Endothelial cell of umbilical vein (primary cell): ENCODE measurements at places on chromosomes 7 and 10. TPM values are rescaled to one million over a fixed set of nuclear protein-coding genes. Genes with fewer than 3 reads are reported as not detected.

Gene UBTD1
- 42.6 and 44.1 TPM in 2 replicates for total RNA-seq

Gene CTTNBP2
- total RNA-seq: 0.25 and 0.35 TPM in 2 replicates

Gene MMD2
- not detected in 2 replicates for total RNA-seq

Gene TAF5
- 5.8 and 6.0 TPM in 2 replicates for total RNA-seq

Gene CLEC2L
- total RNA-seq: not detected in 2 replicates

Gene TRPV5
- not detected in 2 replicates for total RNA-seq

Gene PIP
- total RNA-seq: not detected in 2 replicates

Gene CASP7
- 43.1 and 54.3 TPM in 2 replicates for total RNA-seq

Gene MEST
- 52.6 and 62.1 TPM in 2 replicates for total RNA-seq

Gene ZMIZ1
- 46.7 and 49.6 TPM in 2 replicates for total RNA-seq

DNA sequence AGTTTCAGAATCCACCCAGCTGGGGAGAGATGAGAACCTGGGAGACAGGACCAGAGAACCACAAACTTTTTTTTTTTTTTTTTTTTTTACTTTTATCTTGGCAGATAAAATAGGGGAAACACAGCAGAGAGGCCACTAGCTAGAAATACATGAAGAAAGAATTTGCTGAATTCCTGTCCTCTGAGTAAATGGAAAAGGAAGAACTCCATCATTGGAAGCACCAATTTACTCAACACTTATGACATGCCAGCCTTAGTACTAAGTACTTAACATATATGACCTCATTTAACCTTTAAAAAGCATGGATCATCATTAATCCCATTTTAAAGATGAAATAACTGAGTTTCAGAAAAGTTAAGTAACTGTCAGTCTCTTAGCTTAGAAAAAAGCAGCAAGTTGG, 343.0 kb upstream of the NPSR1 start:
- no peaks in the 10 kb centered on the region for H3K36me3 ChIP-seq
- no peaks in the 10 kb centered on the region for H3K4me1 ChIP-seq
- DNase-seq: no peak
- H3K27me3 ChIP-seq: no peaks in the 10 kb centered on the region

- no peaks in the 10 kb centered on the region for H3K4me1 ChIP-seq
- DNase-seq: no peak
- H3K27me3 ChIP-seq: no peaks in the 10 kb centered on the region
- H3K36me3 ChIP-seq: no peaks in the 10 kb centered on the region
- no peak overlapping the region for H3K27ac ChIP-seq
- H3K4me3 ChIP-seq: no peak overlapping the region
Observed at GRCh38 chr7:3722396-3722922, 421.4 kb downstream of the SDK1 start.

- no peak overlapping the region for H3K27ac ChIP-seq
- no peak for DNase-seq
- no peak overlapping the region for H3K4me3 ChIP-seq
- H3K27me3 ChIP-seq: no peaks in the 10 kb centered on the region
Observed at GRCh38 chr7:95097291-95097690, 189.9 kb downstream of the PPP1R9A start.

GRCh38 chr7:145106001-145106400, 270.1 kb upstream of the TPK1 start:
- H3K27me3 ChIP-seq: no peaks in the 10 kb centered on the region
- H3K4me3 ChIP-seq: no peak overlapping the region
- H3K27ac ChIP-seq: no peak overlapping the region
- no peaks in the 10 kb centered on the region for H3K36me3 ChIP-seq
- H3K4me1 ChIP-seq: no peaks in the 10 kb centered on the region

DNA sequence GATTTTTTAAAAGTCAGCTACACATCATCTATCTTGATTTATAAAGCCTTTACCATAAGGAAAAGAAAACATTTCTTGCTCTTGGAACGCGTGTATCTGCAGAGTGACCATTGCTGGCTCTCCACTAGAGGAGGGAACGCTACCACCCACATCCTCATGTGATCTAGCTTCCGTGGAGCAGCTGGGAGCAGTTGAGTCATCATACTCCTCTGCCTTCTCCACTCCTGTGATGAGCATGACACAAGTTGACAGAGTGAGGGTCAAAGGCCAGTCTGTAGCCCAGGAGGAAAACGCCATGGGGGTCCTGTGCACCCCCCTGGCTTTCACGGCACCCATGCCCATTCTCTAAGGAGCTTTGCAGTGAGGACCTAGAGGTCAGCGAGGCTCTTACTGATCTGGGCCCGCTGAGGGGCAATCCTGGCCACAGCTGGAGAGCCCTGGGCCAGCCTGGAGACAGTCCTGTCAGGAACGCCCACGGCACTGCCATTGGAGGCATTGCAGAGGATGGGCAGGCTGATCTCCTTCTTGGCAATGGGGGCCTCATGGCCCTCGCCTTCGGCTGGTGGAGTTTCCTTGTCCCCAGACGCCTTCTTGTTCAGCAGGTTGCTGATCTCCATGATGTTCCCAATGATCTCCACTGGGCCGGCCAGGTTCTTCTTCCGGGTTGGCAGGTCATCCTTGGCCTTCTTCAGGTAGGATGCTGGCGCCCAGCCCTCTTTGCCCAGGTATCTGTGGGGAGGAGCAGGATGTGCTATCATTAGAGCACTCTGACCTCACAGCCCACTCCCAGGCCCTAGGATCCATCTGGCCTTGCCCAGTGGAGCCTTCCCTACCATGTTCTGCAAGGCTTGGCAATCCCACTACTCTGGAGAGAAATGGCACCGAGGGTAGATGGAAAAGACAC, 119.2 kb downstream of the NEURL1 start:
- DNase-seq: no peak
- H3K27me3 ChIP-seq: no peaks in the 10 kb centered on the region
- H3K4me1 ChIP-seq: no peaks in the 10 kb centered on the region
- no peaks in the 10 kb centered on the region for H3K36me3 ChIP-seq
- H3K4me3 ChIP-seq: no peak overlapping the region
- H3K27ac ChIP-seq: no peak overlapping the region

DNA sequence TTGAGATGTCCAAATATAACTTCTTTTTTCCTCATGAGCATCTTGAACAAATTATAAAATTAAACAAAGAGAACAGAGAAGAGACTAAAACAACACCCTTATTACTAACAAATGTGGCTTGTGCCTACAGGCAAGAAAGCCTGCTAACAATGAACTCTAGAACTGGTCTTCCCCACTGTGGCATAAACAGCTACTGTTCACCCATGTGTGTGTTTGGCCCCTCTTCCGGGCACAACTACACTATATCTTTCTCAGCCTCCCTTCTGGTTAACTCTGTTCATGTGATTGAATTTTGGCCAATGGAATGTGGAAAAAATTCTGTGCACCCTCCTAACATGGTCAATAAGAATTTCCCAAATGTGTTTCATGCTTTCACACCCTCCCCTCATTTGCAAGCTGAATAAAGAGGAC, 117.0 kb downstream of the KBTBD2 start:
- no peaks in the 10 kb centered on the region for H3K27me3 ChIP-seq
- no peak overlapping the region for H3K4me3 ChIP-seq
- H3K4me1 ChIP-seq: peaks cover 10% of the 10 kb centered on the region
- H3K27ac ChIP-seq: no peak overlapping the region

DNA sequence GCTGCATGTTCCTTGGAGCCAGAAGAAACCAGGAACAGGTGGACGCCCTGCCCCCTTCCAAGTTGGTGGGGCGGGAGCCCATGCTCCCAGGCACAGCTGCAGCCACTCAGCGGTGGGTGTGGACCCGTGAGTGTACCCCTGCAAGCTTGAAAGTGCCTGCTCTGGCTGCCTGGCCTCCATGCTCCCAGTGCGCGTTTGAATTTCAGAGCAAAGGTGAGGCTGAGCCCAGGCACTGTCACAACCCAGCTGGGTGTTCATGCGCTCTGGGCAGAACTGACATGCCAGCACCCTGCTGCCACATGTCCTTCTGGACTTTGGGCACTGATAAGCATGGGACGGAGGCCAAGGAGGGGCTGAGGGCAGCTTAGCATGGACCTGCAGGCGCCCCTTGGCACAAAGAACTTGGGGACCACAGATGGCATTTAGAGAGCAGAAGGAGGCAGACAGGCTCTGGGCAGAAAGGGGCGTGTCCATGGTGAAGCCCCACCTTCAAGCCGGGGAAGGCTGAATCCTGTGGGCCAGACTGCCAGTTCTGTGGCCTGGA, 402.0 kb upstream of the NRG3 start:
- H3K36me3 ChIP-seq: no peaks in the 10 kb centered on the region
- H3K4me1 ChIP-seq: no peaks in the 10 kb centered on the region
- no peak for DNase-seq
- H3K4me3 ChIP-seq: no peak overlapping the region
- H3K27me3 ChIP-seq: no peaks in the 10 kb centered on the region

DNA sequence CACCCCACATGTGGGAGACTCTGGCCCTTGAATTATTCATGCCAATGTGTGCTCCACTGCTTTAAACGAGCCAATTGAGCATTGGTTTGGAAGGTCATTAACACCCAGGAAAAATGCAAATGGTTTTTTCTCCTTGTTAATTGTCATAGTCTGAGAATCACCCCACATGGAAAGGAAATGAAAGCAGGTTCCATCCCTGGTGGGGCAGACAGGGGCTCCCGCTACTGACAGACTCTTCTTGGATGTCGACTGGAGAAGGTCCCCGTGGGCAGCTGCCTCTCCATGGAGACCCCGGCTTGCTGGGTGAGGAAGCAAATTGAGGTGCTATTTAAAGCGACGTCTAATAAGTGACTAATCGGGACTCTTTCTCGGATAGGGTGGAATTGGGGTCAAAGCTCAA, 32.0 kb upstream of the EN2 start:
- no peak for DNase-seq
- no peak overlapping the region for H3K4me3 ChIP-seq
- H3K4me1 ChIP-seq: no peaks in the 10 kb centered on the region

GRCh38 chr10:132909491-132910071, 32.8 kb downstream of the CFAP46 start:
- DNase-seq: no peak
- no peak overlapping the region for H3K4me3 ChIP-seq
- H3K36me3 ChIP-seq: no peaks in the 10 kb centered on the region
- no peaks in the 10 kb centered on the region for H3K4me1 ChIP-seq
- H3K27me3 ChIP-seq: no peaks in the 10 kb centered on the region

- peak overlapping the region; percentile 54 for H3K4me3 ChIP-seq
- peaks cover 3% of the 10 kb centered on the region for H3K4me1 ChIP-seq
- H3K27ac ChIP-seq: no peak overlapping the region
- DNase-seq: no peak
- no peaks in the 10 kb centered on the region for H3K36me3 ChIP-seq
Observed at GRCh38 chr10:16436367-16436757, 448 bp upstream of the PTER start.

DNA sequence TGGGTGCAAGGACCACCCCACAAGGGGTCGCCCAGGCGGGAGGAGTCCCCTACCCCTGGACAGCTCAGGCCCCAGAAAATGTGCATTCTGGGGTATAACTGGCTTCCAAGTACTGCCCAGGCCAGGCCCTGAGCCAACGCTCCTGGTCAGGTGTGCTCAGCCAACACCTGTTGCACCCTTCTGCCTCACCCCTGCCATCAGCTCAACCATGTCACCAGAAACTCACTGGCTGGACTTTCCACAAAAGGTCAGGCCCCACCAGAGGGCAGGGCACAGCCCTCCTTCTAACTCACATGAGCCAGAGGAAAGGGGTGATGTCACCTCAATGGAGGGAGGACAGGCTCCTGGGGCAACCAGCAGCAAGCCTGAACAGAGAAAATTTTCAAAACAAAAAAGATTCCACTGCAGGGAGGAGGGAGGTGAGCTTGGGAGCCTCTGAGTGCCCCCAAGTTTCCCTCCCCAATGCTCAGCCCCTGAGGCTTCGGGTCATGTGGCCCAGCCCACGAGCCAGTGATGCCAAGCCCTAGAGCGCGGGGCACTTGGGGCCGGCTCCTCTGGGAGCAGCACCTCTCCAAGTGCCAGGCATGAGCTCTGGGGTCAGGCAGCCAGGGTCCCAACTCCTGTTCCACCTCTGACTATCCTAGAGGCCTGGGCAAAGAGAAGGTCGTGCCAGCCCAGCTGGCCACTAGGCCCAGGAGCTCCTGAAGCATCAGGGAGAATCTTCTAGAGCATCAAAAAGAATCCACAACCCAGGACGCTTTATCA, 2.2 kb downstream of the OGDHL start:
- H3K4me1 ChIP-seq: peaks cover 3% of the 10 kb centered on the region
- no peak overlapping the region for H3K27ac ChIP-seq
- no peaks in the 10 kb centered on the region for H3K27me3 ChIP-seq

GRCh38 chr10:74419491-74419951, 268.5 kb downstream of the ADK start:
- no peaks in the 10 kb centered on the region for H3K4me1 ChIP-seq
- H3K4me3 ChIP-seq: no peak overlapping the region
- H3K27me3 ChIP-seq: no peaks in the 10 kb centered on the region
- H3K27ac ChIP-seq: no peak overlapping the region
- H3K36me3 ChIP-seq: no peaks in the 10 kb centered on the region
